ENCODE measurements at places on chromosomes 4 and X. TPM values are rescaled to one million over a fixed set of nuclear protein-coding genes. Genes with fewer than 3 reads are reported as not detected.

Gene EDA
- total RNA-seq = 0.53 TPM

Gene NXF3
- not detected for total RNA-seq

Gene FGFBP1
- not detected for total RNA-seq

Gene RAP2C
- 27.4 TPM for total RNA-seq

Gene CSAG3
- total RNA-seq = not detected

Gene RTL9
- not detected for total RNA-seq

Gene TMSB15C
- total RNA-seq = 4.8 TPM

Gene CSAG2
- total RNA-seq = not detected

Gene FOXR2
- total RNA-seq = not detected

Gene ADH7
- not detected for total RNA-seq

Gene MOSPD2
- total RNA-seq = 9.0 TPM

Gene LRPAP1
- total RNA-seq = 72.5 TPM

Gene PHEX
- total RNA-seq = 0.16 TPM

Gene CBR4
- total RNA-seq = 11.7 TPM

Measured in activated CD8-positive, alpha-beta T cell treated with anti-CD3 and anti-CD28 coated beads, Interleukin-2, amount 10 ng/mL, durations not matched to agents 7 days and 5 days (primary cell).